ENCODE measurements at places on chromosomes 13 and 19.

- peak overlapping the region; percentile 3 for H3K27ac ChIP-seq
- H3K36me3 ChIP-seq, result peaks cover under 1% of the 10 kb centered on the region
- no peaks in the 10 kb centered on the region for H3K27me3 ChIP-seq
- no peak overlapping the region for H3K4me3 ChIP-seq
- DNase-seq, result no peak
- peaks cover 35% of the 10 kb centered on the region for H3K4me1 ChIP-seq
Measured at GRCh38 chr13:98927951-98928927, 49.6 kb downstream of the DOCK9 start.

- peaks cover 13% of the 10 kb centered on the region for H3K36me3 ChIP-seq
- peaks cover 20% of the 10 kb centered on the region for H3K4me1 ChIP-seq
- peaks cover 25% of the 10 kb centered on the region for H3K27me3 ChIP-seq
- no peak overlapping the region for H3K4me3 ChIP-seq
- DNase-seq, result no peak
- H3K27ac ChIP-seq, result no peak overlapping the region
Measured at GRCh38 chr13:95502216-95502615, 50.3 kb upstream of the CLDN10 start.

- peaks cover 43% of the 10 kb centered on the region for H3K36me3 ChIP-seq
- H3K4me3 ChIP-seq, result peak overlapping the region; percentile 99
- peak; percentile 58 for DNase-seq
- H3K4me1 ChIP-seq, result peaks cover 42% of the 10 kb centered on the region
- peak overlapping the region; percentile 91 for H3K27ac ChIP-seq
Measured at GRCh38 chr19:12937093-12937926, 1.1 kb upstream of the CALR start.

DNA sequence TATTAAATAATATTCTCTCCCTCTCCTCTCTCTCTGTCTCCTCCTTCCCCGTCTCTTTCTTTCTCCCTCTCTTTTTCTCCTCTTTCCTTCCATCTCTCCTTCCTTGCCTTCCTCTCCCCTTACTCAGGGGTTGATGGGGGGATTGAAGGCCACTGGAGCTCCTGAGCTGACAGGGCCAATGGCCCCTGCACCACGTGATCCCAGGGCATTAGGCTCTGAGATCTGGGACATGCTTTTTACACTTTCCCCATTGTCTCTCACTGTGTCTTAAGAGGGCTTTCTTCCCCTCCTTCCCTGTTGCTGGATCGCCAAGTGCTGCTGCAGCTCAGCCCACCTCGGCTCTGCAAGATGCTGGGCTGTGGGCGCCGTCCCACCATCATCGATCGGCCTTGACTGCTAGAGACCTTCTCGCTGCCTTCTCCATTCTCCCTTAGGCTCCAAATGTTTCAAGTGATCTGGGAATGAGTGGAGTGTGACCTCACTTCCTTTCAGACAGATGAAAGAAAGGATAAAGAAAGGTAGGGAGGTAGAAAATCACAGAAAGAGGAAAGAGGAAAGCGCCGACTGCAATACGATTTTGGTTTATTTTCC, 42.2 kb downstream of the COL4A1 start:
- no peak for DNase-seq
- H3K27ac ChIP-seq, result no peak overlapping the region
- peaks cover 58% of the 10 kb centered on the region for H3K4me1 ChIP-seq
- H3K36me3 ChIP-seq, result no peaks in the 10 kb centered on the region
- H3K27me3 ChIP-seq, result no peaks in the 10 kb centered on the region

DNA sequence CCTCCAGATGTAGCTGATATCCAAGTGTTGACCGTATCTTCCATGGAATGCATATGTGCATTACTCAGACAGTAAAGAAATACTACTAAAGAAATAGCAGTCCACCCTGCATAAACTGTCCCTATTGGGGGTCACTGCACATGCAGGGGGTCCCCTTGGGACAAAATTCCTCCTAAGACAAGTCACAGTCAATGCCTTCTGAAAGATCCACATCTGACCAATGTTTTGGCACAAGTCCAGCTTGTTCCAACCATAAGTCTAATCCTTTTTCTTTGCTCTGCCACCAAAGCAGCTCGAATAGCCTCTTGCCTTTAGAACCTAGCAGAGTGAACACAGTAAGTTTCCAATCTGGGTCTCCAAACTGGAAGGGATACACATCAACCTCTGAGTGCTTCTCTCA, 87.9 kb downstream of the DIAPH3 start:
- no peak for DNase-seq
- no peaks in the 10 kb centered on the region for H3K27me3 ChIP-seq
- H3K4me3 ChIP-seq, result no peak overlapping the region
- no peaks in the 10 kb centered on the region for H3K4me1 ChIP-seq

All from WTC11 (cell line).